Heart left ventricle (tissue), 16 donors: ENCODE measurements at places on chromosomes 2 and 18. TPM values are rescaled to one million over a fixed set of nuclear protein-coding genes. Genes with fewer than 3 reads are reported as not detected.

Gene TWIST2
- 0.39 TPM for total RNA-seq

- DNase-seq = no peak
These were observed 122.1 kb downstream of the TMEM247 start for GRCh38 chr2:46601328-46601963.

Gene RSAD2
- total RNA-seq = 4.3 TPM

DNA sequence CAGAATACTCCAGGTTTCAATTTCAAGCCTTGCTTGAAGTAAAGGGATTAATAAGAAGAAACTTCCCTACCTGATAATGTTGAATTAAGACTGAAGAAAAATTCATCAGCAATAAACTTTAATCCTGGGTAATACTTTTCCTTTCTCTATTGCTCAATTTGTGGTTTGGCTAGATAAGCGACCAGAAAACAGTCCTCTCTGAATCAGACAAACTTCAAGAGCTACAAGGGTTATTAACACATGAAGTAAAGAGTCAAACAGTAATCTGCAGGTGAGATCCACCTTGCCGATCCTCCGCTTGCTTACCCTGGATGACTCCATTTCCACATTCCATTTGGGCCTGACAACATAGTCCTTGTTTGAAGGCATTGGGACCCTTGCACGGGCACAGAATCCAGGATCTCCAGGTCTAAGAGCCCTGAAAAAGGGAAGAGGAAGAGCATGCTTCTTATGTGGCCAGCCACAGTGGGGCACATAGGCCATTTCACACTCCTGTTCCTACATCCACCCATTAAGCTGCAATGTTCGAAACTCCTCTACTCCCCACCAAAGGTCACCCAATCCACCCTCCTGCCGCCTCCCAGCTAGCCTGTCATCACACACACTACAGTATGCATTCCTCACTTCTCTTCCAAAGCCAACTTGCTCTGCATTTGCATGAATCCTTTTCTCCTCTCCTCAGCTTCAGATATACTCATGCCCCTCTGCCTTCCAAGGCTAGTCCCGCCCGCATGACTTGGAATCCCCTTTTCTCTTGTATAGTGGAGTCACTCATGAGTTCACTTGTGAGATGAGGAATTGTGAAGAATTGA is 39.8 kb downstream of the IWS1 start:
- DNase-seq = no peak

- peak; percentile 52 for DNase-seq
These were observed 48.4 kb upstream of the CYTIP start for GRCh38 chr2:157492189-157492773.

Gene SERPINB10
- not detected for total RNA-seq
